ENCODE measurements at places on chromosomes 12 and 14.

DNA sequence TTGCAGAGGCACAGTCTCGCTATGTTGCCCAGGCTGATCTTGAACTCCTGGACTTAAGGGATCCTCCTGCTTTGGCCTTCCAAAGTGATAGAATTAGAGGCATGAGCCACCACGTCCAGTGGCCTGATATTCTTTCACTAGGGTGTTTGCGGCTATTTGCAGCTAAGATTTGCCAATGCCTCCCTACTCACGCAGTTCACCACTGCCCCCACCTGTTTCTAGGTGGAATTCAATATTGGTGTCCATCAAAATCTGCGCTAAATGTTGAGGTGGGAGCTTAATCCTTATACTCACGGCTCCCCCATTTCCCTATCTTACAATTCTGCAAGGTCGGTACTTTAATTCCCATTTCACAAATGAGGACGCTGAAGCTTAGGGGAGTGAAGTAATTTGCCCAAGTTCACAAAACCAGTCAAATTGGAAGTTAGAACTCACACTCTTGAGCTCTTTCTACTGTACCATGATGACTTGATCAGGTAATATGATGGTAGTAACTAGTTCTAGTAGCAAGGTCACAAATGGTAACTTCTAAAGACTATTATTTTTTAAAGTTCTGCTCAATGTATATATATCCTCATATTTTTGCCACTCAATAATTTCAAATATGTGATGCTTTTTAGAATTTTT is 22.1 kb upstream of the LRRC9 start:
- no peak for DNase-seq

DNA sequence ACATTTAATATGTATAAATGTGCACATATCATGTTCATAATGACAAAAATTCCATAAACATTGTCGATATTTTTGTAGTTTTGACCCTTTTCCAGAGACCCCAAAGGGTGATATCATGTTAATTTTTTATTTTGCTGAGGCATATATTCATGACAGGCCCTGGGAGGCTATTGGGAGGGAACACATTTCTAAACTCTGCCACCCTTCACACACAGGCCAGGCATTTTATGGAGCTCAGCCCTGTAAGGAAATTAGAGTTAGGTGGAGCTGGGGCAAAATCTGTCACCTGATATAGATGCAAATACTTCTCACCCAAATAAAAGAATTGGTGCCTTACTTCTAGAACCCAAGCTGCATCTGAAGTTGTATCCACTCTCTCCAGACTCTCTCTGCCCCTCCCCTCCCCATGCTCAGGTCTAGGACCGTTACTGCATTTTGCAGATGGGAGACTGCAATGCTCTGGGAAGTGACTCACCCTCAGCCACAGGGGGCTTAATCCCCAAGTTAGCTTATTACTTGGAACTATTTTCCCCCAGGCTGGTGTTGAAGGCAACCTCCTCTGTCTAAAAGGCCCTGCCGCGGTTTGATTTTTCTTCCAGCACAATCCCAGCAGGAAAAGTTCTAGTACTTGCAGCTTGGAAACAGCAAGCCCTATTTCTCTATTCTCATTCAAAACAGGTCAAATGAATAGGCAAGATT is 238.9 kb downstream of the EMP1 start:
- DNase-seq = no peak

GRCh38 chr12:107775093-107775721 is 703 bp downstream of the ASCL4 start:
- DNase-seq = no peak

GRCh38 chr12:11174022-11174421 is 3.0 kb downstream of the SMIM10L1 start:
- DNase-seq = no peak

GRCh38 chr14:21712036-21712435 is 38.4 kb upstream of the OR4E1 start:
- DNase-seq = no peak

GRCh38 chr12:38137287-38137686 is 179.3 kb upstream of the ALG10B start:
- DNase-seq = no peak

DNA sequence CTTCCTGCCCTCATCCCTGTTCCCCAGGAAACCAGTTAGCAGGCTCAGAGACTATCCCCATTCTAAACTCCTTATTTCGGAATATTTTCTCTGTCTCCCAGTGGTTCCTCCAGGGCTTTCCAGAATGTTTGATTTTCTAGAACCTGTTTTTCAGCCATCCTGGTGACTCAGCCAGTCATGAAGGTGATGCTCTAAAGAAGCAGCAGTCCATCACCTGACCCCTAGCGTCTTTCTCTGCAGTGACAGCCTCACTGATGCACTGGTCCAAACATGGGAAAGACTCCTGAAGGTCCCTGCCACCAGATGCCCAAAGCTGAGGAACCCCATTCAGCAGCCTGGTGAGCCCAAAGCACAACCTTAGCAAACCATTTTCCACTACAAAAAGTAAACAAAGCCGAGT is 212.6 kb downstream of the PHETA1 start:
- no peak for DNase-seq

DNA sequence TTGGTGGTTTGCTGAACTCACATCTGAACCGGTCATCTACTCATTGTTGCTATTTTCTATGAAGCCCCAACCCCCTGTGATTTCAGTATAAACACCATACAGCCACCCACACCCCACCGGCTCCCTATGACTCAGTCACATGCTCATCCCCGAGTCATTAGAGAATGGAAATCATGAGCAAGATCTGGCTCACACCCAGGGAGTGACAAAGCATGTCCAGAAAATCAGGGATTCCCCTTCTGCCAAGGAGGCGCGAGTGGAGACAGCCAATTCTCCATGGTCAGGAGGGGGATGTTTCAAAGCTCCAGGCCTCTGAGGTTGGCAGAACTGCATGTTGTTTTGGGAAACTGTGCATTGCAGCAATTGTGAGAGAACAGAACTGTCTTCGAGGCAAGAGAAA is 657.5 kb upstream of the TBX3 start:
- DNase-seq = peak; percentile 97

- no peak for DNase-seq
Observed at GRCh38 chr14:64082837-64083236, 211.3 kb downstream of the ESR2 start.

GRCh38 chr14:72893636-72894322 is at the start of gene DPF3:
Gene DPF3, minus strand, starts transcription at chr14:72894101. Its CDS starts 13 bp downstream, at chr14:72894088.
- peak; percentile 91 for DNase-seq

GRCh38 chr12:129862561-129863175 is 41.2 kb downstream of the TMEM132D start:
- DNase-seq = no peak

DNA sequence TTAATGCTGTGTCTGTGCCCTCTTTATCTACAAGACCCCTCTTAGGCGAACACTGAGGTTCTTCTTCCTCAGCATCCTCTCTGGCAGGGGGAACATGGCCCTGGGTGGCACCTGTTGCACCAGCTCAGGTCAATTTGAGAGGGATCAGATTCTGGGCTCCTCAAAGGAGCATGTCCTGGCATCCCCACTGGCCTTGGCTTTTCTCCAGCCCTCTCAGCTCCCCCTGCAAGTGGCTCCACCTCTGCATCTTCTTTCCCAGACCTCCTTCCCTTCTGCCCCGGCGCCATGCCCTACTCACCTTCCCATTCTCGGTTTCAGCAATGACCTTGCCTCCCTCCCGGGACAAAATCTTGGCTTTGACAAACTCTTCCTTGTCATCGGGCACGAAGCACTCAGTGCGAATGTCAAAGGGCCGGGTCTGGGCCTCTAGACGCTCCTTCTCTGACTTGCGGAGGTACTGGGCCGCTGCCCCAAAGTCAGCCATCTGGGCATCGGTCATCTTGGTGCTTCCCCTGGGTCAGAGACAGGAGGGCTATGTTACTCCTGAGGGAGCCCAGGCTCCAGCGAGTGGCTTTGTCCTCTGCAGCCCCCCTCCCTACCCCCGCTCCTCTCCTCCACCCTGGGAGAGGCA is 1.2 kb downstream of the MYH6 start:
- DNase-seq = no peak

DNA sequence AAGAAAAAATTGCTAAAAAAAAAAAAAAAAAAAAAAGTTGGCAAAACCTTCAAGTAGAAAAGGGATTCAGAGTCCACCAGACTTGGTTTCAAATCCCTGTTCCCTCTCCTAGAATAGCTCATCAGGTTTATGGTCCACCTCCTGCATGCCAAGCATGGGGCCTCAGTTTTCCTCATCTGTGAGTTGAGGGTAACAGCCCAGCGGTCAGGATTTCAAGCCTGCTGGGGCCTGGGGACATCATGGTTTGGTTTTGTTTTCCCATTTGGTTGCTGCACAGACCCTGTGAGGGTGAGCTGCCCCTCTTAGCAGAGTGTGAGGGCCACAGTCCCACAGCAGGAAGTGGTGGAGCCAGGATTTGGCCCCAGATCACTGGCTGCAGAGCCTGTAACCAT is 12.5 kb downstream of the FAM222A start:
- no peak for DNase-seq

GRCh38 chr14:70722418-70722817 is 80.7 kb downstream of the TTC9 start:
- DNase-seq = no peak

GRCh38 chr12:662566-663292 is 516 bp downstream of the NINJ2 start:
- DNase-seq = no peak

- DNase-seq = no peak
Observed at GRCh38 chr12:92905258-92905810, 23.8 kb downstream of the EEA1 start.

DNA sequence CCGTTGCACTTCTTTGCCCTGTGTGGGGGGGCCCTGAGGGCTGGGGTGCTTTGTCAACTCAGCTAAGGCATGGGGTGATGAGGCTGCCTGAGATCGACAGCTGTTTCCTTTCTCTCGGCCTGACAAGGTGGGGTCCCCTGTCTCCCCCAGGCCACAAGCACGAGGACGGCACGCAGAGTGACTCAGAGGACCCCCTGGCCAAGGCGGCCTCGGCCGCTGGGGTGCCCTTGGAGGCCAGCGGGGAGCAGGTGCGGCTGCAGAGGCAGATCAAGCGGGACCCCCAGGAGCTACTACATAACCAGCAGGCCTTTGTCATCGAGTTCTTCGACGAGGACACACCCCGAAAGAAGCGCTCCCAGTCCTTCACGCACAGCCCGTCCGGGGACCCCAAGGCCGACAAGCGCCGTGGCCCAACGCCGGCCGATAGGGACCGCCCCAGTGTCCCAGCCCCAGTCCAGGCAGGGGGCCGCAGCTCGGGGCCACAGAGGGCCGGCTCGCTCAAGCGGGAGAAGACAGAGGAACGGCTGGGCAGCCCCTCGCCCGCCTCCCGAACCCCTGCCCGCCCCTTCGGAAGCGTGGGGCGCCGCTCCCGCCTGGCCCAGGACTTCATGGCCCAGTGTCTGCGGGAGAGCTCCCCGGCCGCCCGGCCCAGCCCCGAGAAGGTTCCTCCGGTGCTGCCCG is 18.8 kb downstream of the CEP170B start:
- DNase-seq = no peak

GRCh38 chr12:79690142-79690637 is 574 bp downstream of the PAWR start:
- DNase-seq = no peak

- no peak for DNase-seq
Observed at GRCh38 chr12:58186401-58186800, 245.0 kb downstream of the ATP23 start.

DNA sequence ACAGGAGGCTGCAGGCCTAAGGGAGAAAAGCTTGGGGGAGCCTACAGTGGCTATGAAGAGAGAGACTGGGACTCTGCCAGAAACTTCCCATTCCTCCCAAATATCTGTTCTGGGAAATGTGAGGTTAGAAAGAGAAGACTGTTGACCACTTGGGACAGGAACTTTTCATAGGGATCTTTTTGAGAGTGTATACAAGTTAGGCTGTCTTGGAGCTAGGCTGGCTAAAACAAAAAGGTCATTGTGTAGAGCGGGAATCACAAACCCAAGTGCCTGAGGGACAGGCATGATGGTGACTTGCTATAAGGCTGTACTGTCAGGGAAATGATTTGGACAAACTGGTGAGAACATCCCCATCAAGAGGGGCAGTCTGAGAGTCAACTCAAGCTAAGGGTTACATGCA is 175.1 kb downstream of the GRIP1 start:
- no peak for DNase-seq

DNA sequence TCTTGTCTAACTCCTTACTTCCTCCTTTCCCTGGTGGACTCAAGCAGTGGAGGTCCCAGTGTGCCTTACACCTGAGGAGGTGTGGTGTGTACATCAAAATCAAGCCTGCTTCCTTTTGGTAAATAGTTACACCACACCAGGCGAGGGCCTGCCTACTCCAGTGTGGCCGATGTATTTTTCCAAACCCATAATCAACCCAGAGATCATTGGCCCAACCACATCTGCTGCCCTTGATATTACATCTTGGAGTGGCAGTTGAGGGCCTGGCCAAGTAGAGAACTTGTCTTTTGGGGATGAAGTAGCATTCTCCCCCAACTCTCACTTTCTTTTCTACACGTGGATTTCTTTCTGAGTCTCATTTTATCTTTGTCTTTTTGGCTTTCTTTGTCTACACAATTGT is 187.4 kb downstream of the EFCAB11 start:
- no peak for DNase-seq

DNA sequence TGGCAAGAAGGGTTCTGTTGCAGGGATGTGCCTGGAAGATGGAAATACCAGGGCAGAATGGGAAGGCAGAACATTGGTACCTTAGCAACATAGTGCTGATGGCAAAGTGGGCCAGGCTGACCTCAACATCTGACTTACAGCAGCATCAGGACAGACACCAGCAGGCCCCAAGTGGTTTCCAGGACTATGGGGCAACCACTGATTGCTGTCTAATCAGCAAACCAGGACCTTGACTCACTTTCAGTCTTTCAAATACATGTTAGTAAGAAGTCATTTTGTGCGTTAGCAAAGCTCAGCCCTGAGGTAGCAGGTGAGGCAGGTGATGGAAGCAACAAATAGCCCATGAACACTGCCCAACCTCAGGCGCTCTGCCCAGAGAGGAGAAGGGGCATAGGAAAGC is 4.7 kb upstream of the SPTSSA start:
- DNase-seq = no peak

- no peak for DNase-seq
Observed at GRCh38 chr14:63686926-63687325, 40.9 kb downstream of the SGPP1 start.

GRCh38 chr12:131863711-131864396 is 30.6 kb upstream of the ULK1 start:
- no peak for DNase-seq

GRCh38 chr12:48938805-48939204 is 13.5 kb upstream of the FKBP11 start:
- no peak for DNase-seq

DNA sequence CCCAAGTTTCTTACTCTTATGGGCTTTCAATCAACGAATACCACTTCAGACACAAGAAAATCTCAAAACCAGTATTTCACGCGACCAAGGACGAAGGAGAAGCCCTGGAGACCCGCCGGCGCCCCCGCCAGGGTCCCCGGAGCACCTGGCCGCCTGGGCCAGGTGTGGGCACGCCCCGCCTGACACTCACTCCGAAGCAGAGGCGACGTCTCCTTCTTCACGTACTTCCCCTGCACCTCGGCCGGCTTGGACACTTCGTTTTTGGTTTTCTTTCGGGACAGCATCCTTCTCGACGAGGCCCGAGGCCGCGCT is 466 bp downstream of the SAV1 start:
- no peak for DNase-seq

Measured in AG04450 (cell line).